AG08395 (cell line): ENCODE measurements at places on chromosomes 4 and X.
A peak's percentile ranks its signal among the peaks of the same experiment; 100 is the strongest.

DNA sequence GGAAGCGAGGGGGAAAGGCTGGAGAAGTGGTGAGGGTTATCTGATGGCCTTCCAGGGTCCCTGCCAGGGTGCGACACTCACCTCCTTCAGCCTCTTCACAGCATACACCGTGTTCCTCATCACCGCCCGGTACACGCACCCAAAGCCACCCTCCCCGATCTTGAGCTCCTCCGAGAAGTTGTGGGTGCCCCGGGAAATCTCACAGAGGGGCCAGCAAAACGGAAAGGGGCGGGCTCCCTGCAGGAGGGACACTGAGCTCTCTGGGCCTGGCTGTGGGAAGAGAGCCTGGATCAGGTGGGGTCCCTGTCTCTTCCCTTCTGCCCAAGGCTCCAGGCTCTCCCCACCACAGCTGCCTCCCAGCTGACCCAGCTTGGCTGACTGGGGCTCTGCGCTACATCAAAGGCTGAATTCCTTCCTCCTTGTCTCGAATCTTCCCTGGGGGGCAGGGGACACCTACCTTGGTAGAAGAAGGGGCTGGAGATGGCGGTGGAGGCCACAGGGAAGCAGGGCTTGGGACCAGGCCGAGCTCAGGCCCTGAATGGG lies 1.1 kb downstream of the IRAK1 start:
- DNase-seq, result no peak

DNA sequence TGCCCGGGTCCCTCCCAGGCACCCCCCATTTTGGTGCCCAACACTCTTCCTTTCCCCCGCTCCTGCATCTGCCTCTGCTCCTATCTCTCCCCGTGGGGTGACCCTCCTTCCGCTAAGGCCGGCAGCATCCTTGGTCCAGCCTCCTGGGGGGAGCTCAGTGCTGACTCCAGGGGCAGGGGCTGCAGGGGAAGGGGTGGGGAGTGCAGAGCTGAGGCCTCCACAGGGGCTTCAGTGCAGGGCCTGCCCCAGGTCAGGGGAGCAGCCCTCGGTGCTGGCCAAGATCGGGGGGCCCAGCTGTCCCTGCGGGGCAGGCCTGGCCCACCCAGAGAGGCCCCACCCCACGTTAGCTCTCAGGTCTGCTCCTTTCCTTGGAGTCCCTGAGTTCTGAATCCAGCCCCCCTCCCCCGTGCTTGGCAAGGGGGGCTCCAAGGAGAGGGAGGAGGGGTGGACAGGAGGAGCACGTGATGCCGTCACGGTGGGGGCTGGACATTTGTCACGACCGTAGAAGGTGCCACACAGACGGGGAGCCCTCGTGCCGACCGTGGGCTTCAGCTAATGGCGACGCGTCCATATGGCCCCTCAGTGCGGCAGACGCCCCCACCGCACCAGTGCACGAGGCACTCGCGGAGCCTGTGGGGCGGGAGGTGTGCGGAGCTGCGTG lies 63.5 kb upstream of the ADRA2C start:
- DNase-seq, result no peak

- DNase-seq, result no peak
Observed at GRCh38 chr4:159269116-159269515, 166.2 kb downstream of the RAPGEF2 start.

DNA sequence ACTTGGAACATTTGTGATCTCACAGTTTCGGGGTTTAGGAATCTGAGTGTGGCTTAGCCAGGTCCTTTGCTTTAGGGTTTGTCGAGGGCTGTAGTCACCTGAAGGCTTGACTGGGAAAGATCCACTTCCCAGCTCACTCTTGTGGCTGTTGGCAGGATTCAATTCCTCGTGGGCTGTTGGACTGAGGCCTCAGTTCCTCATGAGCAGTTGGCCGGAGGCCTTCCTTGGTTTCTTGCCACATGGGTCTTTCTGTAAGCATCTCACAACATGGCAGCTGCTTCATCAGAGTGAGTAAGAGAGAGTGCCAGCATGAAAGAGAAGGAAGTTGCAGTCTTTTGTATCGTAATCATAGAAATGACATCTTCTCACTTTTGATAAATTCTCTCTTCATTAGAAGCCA lies 11.1 kb downstream of the TXLNG start:
- DNase-seq, result no peak

DNA sequence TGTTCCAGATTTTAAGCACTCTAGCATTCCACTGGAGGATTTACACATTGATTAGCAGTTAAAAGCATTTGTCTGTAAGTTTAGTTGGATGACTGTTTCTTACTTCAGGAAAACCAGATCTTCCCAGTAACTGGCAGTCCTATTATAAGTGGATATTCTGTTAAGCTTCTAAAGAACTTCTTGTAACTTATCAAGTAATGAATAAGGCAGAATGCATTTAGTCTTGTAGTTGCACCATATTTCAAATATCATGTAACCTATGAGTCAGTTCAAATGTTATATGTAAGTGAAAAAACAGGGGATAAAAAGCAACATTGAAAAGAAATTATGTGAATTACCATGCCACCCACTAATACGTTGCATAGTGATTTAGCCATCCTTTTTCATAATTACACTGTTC lies 30.2 kb upstream of the TENM3 start:
- DNase-seq, result no peak

- DNase-seq, result peak; percentile 90
Observed at GRCh38 chr4:1511441-1512041, 105.3 kb upstream of the NKX1-1 start.

DNA sequence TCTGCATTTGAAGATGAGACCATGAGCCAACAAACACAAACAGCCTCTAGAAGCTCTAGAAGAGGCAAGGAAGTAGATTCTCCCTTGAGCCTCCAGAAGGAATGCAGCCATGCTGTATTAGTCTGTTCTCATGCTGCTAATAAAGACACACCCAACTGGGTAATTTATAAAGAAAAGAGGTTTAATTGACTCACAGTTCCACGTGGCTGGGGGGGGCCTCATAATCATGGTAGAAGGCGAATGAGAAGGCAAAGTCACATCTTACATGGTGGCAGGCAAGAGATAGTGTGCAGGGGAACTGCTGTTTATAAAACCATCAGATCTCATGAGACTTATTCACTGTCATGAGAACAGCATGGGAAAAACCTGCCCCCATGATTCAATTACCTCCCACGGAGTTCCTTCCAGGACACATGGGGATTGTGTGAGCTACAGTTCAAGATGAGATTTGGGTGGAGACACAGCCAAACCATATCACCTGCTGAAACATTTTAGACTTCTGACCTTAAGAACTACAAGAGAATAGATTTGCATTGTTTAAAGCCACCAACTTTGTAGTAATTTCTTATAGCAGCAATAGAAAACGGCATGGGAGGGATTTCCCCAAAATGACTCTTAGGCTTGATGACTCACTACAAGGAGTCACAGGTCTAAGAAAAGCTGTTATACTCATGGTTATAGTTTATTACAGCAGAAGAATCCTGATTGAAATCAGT lies 284.4 kb upstream of the SFRP2 start:
- peak; percentile 76 for DNase-seq

DNA sequence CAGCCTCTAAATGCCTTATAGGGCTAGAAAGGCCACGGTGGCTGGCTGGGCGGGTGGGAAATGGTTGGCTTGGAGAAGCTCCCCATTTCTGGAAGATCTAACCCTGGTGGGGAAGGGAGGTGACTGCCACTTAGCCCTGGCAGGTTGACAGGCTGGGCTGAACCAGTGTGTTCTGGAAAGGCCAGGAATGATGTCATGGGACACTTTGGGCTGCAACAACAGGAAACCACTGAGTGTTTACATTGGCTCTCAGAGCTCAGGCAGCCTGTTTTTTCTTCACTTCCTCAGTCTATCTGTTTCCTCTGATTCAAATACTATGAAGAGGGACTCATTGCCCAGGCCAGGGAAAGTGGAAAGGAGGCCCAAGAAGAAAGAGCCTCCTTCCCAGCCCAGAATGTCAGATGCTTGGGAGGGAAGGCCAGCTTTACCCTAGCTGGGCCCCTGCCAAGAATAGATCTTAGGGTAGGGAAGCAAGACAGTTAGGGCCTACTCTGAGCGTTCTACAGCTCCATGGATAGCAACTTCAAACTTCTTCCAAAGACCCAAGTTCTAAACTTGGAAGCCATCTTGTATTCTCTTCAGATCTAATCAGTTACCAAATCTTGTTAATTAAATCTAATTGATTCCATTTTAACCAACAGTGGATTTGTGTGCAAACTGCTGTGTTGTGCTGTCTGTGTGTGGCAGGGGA lies 65.8 kb upstream of the MSN start:
- peak; percentile 60 for DNase-seq

DNA sequence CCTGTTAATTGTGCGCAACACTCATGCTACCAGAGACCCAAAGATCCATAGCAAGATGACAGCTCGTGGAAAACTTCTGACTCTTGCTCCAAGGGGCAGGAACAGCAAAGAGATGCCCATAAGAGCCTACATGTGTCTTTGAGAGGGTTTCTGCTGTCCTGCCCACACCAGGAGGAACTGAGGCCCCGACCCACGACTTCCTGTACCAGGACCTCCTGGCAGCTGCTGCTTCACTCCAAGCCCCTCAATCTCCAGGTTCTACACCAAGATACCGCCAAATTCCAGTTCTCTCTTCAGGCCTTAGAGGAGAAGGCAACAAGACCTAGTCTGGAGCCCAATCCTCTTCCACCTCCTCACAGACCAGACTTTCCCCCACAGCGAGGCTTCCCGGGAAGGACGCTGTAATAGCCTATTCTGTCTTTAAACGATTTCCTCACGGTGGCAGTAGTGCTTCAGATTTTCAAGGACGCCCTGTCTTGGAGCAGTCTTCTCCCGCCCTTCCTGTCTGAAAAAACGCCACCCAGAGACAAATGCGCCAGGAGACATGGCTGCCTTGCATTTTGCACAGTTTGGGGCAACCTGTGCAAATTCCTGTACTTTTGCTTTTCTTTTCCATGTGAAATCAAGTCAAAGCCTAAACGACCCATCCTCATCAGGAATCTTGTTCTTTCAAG lies 230.2 kb upstream of the STK26 start:
- DNase-seq, result peak; percentile 58

GRCh38 chr4:89640620-89641366 lies 196.2 kb downstream of the SNCA start:
- DNase-seq, result peak; percentile 52

DNA sequence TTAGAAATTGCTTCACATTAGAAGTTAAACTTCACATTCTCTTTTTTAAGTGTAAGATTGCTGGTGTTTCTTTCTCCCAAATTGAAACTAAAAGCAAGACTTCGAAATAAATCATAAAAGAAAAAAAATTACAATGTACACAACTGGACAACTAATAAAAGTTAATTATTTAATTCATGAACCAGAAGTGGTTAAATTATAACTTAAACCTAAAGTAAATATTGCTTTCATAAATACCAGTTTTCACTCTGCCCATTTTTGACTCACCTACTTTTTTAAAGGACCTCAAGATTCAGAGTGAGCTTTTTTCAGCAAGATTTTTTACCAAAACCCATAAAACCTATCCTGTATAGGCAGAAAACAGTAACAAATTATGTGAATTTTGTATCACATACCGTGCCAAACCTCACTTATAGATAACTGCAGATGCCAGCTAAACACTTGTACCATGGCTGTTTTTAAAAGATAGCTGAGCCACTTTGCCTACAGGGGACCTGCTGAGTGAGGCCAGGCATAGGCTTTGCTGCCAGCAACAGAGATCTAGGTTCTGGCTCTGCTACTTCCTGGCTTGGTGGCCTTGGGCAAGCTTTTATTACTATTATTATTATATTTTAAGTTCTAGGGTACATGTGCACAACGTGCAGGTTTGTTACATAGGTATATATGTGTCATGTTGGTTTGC lies 259.8 kb downstream of the NR3C2 start:
- DNase-seq, result no peak

- DNase-seq, result no peak
Observed at GRCh38 chr4:1412376-1413203, 6.3 kb upstream of the NKX1-1 start.

DNA sequence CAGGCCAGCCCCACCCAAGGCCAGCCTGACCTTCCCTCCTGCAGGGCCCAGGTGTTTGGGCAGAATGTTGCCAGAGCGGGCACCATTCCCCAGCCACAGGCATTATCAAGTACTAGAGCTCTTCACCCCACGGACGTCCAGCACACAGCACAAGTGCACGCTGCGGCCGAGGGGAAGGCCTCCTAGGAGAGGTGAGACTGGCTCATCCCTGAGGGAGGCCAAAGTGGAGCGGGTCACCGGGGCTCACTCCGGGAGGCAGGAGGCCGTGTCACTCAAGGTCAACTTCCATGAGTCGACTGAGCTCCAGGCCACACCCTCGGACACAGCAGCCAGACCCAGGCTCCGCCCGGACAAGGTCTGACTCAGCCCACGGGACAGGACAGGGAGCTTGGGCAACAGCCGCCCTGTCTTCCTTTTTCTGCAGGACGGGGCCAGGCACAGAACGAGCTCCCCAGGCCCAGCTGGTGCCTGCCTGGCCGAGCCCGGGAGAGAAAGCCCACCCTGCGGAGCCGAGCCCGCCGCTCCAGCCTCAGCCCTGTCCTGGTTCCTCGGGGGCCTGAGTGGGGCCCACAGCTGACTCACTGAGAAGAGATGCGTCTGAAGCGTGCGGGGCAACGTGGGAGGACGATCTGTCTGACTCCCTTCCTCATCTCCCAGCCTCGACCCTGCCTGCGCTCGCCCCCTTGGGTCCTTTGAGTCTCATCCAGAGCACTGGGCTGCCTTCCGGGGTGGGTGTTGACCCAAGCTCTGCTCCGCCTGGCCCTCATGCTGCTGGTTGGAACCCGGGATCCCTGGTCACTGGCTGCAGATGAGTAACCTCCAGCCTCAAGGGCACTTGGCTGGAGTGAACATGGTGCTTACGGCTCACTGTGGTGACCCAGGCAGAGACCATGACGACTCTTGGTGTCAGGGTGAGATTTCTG lies 1.6 kb downstream of the SLC49A3 start:
- peak; percentile 98 for DNase-seq

- DNase-seq, result no peak
Observed at GRCh38 chr4:1027219-1027914, 15.9 kb downstream of the FGFRL1 start.

- no peak for DNase-seq
Observed at GRCh38 chr4:161003418-161004057, 1160.3 kb downstream of the FSTL5 start.

DNA sequence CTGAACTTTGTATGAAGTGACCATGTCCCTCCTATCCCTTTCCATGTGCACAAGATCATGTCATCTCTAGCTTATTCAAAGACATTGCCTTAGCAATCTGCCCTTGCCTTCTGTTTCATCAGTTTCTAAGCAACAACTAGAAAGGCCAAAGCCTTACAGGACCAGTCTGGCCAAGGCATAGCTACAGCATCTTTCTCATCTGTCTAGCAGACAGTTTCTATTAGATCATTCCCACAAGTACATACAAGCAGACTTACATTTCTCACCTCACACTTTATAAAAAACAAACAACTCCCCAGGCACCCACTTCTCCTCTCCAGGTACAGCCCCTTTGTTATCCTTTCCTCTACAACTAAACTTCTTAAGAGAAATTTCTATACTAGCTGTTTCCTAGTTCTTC lies 188.7 kb upstream of the AADAT start:
- no peak for DNase-seq

- DNase-seq, result no peak
Observed at GRCh38 chr4:185463541-185463940, 8.0 kb downstream of the CCDC110 start.
